ENCODE measurements at places on chromosomes 2 and 18. TPM values are rescaled to one million over a fixed set of nuclear protein-coding genes. Genes with fewer than 3 reads are reported as not detected.

GRCh38 chr2:196987298-196987648 lies 60.8 kb upstream of the PGAP1 start:
- DNase-seq: no peak

The KCTD1 gene
- total RNA-seq: 16.6 TPM

DNA sequence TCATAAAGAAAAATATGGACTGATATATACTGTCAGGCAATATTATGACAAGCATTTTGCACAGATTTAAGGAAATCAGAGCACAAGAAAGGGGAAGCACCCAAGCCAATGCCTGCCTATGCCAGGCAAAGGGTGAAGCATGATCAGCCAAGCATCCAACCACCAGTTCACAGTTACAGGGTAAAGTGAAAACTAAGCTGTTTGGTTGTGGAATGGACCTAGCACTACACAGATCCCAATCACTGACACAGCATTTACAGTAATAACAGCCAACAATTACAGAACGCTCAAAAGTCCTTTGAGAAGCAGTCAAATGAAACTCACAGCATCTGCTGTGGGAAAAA lies 90.3 kb downstream of the SP3 start:
- DNase-seq: no peak

The TUBA3D gene
- total RNA-seq: not detected
